ENCODE measurements at places on chromosomes 4 and X.

DNA sequence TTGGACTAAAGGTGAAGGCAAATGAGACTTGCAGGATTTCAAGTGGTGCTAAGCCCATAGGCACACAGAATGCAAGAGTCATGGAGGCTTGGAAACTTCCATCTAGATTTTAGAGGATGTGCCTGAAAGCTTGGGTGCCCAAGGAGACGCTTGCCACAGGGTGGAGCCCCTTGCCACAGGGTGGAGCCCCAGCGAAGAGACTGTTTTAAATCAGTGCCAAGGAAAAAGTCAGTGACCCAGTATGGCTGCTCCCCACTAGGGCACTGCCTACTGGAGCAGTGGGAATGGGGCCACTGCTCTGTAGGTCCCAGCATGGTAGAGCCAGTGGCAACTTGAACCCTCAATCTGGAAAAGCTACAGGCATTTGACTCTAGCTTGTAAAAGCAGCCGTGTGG lies 794.2 kb upstream of the LCORL start:
- no peak for DNase-seq

- no peak for DNase-seq
These were observed 10.9 kb upstream of the EXOSC9 start for GRCh38 chr4:121789960-121790829.

DNA sequence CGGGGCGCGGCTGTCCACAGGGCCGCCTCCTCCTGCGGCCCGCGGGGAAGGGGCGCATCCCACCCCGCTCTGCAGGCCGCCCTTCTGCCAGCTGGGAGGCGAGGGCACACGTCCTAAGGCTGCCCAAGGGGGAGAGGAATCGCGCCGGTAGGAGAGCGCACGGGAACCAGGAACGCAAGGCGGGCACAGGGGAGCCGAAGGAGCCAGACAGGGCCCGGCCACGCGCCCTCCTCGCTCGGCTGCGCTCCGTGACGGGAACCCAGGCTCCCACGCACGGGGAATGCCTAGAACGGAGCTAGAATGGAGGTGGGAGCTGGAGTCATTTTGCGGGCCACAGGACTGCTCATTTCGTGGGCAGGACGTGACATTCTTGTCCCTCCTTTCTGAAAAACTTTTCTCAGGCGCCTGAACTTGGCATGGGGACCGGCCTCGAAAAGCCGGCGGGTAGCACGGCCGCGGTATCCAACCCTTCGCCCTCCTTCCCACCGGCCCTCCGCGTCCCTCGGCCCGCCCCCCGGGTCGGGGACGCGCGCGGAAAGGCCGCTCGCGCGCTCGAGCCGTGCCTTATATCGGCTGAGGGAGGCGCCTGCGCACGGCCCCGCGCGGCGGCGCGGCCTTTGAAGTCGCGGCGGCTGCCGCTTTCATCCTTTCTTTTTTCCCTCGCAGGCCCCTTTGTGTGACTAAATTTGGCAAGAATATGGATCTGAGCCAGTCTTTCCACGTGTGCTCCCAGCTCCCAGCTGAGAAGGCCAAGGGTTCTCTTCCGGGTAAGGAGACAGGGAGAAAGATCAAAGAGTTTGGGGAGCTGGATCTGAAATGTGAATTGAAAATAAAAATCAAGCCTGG lies 4.2 kb upstream of the LEF1 start:
- peak; percentile 69 for DNase-seq

- no peak for DNase-seq
These were observed 822 bp downstream of the ZNF275 start for GRCh38 chrX:153334654-153335295.

DNA sequence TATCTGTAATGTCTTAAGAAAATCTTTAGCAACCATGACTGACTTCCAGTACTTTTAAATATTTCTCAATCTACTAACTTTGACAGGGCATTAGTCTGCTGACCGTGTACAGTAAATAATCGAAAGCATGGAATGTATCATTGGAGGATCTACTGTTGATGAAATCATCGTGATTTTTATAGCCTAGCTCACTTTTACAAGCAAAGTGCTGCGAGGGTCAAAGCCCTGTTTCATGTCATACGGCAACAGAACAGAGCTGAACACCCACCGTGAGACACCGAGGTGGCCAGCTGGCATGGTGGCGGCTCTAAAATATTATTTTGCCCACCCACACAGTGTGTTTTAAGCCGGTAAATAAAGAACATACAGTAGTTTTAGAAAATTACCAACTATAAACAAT lies 679.3 kb downstream of the FAT4 start:
- DNase-seq = no peak
